ENCODE measurements at places on chromosomes 3 and 15. TPM values are rescaled to one million over a fixed set of nuclear protein-coding genes. Genes with fewer than 3 reads are reported as not detected.

- DNase-seq, result no peak
Measured at GRCh38 chr3:45761831-45762230, 34.5 kb downstream of the SLC6A20 start.

GRCh38 chr15:50911001-50911400 lies 2.5 kb downstream of the AP4E1 start:
- no peak for DNase-seq

GRCh38 chr15:93118904-93119303 lies 29.9 kb upstream of the RGMA start:
- DNase-seq, result no peak

- DNase-seq, result no peak
Measured at GRCh38 chr15:99343208-99343607, 91.9 kb downstream of the LRRC28 start.

- DNase-seq, result no peak
Measured at GRCh38 chr3:15403495-15403894, 23.8 kb downstream of the METTL6 start.

Gene ITIH1
- not detected for total RNA-seq

DNA sequence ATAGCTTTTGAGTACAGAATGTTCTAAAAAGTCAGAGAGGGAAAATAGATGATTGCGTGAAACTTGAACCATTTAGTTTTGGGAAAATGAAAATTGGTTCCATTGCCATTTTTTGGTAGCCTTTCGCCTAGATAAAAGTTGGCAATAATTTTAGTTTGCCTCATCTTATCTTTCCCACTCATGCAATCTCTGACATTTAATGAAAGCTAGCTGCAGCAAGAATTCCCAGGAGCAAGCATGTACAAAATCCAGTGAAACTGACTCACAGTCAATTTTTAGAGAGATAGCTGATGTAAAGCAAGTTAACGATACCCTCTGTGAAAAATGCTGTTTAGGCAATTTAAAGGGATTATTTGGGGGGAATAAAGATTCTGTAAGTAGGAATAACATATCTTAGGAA lies 797.4 kb downstream of the GRM7 start:
- no peak for DNase-seq

Gene SCN11A
- total RNA-seq, result 0.05 TPM

GRCh38 chr3:180594631-180595558 lies 7.1 kb upstream of the TTC14 start:
- no peak for DNase-seq

GRCh38 chr15:52308446-52309153 lies 13.0 kb upstream of the MYO5C start:
- DNase-seq, result no peak

DNA sequence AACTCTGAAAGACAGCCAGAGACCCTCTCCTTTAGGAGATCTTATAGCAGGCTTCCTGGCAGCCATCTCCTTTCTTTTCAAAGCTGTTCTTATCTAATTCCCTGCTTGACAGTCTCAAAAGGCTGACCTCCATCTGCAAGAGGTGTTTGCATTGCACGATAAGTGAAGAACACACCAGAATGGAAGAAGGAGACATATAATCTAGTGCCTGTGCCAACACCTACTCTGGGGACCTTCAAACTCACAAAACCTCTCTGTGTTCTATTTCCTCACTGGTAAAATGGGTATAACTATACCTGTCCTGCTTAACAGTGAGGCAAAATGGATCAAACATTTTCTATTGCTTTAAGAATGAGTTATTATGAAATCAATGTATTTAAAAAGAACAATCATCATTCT lies 65.0 kb downstream of the WDR72 start:
- DNase-seq, result no peak
